AG09309 (cell line): ENCODE measurements at places on chromosomes 4 and X.

DNA sequence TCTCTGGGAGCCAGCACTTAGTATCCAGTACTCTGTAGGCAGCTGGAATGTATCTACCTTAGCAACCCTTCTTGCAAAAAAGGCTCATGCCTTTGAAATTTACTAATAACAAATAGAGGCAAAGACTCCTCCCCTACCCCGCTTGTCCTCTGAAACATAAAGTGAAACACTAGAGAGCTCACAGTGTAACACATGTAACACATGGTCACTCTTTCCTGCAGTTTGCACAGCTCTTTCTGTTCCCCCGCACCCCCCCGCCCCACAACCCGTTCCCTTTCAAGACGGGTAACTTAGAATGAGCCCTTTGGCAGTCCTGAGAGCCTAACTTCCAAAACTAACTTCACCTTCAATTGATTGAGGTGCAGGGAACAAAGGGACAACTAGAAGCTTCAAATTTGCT, 6.0 kb upstream of the BCORL1 start:
- no peak for DNase-seq

DNA sequence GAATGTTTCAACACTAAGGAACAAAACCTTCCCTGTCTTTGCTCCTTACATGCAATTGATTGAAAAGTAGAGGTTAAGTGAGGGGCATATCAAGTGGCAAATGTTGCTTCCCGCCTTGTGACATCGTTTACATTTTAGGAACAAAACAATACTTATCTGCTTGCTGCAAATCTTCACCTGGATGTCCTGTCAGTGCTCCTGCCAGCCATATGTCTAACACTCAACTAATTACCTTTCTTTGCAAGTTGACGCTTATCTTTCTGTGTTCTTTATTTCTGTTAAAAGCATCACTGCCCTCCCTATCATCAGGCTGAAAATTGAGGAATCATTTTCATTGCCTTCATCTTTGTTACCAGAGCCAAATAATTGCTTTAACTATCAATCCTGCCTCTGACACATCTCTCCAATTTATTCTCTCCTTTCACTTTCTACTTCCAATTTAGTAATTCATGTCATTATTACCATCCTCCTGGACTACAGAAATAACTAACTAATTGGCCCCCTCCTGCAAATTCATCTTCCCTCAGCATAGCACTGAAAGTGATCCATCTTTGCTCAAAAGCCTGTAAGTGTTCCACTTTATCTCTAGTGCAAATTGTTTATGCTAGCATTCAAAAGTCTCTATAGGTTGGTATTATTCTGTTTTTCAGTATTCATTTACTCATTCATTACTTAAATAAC, 298.7 kb upstream of the ATOH1 start:
- no peak for DNase-seq

DNA sequence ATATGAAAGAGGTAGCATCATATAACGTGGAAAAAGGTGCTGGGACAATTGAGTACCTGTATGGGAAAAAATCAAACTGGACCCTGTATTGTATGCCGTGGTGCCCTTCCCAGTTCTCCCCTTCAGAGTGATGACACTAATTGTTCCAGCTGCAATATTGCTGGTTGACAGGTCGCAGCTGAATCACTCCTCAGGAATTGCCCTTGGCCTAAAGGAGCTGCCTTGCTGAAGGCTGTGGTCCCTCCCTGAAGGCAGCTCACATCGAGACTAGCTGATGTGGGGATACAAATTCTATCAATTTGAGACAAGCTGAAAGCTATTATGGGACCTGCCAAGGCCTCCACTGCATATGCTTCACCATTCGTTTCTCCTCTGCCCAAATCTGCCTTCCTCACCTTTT, 39.3 kb upstream of the CXCL8 start:
- DNase-seq = no peak

DNA sequence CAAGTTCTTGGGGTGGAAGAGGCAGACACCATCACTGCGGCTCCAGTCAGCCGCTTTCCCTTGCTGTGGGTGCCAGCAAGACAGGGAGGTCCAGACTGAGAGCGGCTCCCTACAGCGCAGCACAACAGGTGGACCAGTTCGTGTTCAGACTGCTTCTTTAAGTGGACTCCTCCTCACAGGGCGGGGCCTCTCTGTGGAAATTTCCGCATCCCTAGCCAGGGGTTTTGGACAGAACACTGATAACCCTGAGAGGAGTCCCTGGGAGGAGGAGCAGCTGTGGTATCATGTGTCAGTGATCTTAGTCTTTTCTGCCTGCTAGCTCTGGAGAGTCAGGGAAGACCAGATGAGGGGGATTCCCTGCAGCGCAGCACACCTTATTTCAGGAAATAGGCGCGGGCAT, 48.5 kb downstream of the MAGEC2 start:
- DNase-seq = no peak

DNA sequence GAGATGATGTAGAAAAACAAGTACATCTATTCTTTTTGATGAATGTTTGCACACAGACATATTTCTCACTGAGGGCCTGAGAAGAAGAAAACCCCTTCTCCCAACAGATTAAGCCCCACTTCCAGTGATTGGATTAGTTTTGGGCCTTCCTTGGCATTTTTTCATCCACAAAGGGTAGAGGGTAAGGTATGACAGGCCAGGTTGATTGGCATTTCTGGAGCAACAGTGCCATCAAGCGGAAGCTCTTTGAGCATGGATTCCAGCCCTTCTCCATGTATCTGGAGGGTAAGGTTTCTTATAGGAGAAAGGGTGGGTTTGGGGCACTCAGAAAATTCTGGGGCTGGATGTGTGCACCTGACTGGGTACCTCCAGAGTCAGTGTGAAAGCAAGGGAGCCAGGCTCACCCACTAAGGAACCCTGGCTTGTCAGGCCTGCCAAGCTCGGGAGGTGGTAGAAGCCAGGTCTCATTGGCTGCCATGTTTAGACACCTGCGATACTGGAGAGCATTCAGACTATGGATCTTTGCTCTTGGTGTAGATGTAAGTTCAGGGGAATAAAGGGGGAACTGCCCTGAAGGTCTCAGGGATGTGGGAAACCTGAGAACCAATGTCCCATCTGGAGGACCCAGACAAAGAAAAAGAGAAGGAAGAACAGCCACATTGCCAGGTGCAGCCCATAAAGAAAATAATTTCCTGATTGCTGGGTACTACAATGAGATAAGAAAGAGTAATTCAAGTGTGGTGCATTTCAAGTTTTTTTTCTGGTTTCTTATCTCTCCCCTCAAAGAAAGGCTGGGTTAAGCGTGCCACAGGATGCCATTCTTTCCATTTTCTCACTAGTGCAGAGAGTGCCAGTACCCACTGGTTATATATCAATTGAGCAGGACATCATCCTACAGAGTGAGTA, 222.3 kb upstream of the AGTR2 start:
- no peak for DNase-seq

DNA sequence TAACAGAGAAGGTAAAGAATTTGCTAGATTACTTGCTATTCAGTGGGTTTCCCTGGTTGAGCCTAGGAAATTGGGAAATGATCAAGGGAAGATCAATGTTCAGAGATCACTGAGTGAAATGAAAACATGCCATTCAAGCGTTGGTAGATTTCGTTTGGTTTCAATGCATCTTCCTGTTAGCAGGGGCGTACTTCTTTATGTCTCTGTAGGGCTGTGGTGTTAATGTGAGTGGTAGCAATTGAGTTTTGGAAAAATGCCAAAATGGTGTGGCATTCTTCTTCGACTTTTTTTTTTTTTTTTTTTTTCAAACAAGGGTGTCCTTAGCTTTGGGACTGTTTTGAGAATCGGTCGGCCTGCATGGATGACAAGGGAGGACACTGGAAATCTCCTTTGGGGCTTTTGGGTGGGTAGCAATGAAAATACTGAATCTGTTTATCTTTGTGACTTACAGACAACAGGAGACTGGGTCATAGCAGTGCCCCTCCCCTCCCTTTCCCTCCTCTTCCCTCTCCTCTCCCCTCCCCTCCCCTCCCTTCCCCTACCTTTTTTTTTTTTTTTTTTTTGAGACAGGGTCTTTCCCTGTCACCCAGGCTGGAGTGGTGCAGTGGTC, 50.4 kb downstream of the SPRY1 start:
- DNase-seq = no peak

- DNase-seq = no peak
Measured at GRCh38 chrX:71366674-71367256, 608 bp downstream of the TAF1 start.

DNA sequence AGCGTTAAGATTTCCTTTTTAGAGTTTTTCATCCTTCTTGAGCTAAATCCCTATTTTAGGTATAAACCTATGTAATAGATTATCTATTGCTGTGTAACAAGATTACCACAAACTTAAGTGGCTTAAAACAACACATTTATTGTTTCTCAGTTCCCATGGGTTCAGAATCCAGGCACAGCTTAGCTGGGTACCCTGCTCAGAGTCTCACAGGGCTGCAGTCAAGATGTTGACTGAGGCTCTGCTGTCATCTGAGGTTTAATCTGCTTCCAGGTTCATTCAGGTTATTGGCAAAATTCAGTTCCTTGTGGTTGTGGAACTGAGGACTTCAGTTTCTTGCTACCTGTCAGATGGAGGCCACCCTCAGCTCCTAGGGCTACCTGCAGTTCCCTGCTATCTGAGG, 60.9 kb downstream of the GK start:
- DNase-seq = no peak

DNA sequence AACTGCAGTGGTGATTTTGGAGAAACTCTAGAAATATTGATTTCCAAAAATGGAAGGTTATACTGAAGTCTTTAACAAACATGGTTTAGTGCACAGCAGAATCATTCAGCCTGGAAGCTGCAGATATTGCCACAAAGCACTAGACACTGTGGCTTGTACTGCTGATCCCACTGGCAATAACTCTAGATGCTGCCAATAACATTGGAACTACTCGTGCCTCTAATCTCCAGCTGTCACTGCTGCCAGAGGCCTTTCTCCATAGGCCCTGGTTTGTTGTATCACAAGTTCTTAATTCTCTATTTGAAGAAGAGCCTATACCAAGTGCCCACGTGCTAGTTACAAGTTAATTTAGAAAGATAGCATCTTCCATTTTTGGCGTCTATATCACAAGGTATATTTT, 19.3 kb downstream of the DMP1 start:
- DNase-seq = no peak

DNA sequence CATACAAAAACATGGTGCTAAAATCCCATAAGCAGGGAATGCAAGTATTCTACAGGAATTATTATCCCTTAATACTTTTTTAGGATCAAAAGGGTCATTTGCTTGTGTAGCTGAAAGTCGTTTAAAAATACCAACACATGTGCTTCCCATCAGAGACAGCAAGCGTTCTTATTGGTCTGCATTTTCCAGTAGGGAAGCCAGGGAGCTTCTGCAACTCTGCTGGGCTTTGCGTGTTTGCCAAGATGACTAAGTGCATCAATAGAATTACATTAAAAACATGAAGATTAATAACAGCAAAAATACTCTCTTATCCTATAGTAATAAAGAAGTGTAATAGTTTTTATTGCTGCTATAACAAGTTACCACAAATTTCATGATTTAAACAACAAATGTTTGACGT, 111.2 kb downstream of the QDPR start:
- no peak for DNase-seq

- no peak for DNase-seq
Measured at GRCh38 chrX:110089656-110090403, 86.9 kb downstream of the TMEM164 start.

DNA sequence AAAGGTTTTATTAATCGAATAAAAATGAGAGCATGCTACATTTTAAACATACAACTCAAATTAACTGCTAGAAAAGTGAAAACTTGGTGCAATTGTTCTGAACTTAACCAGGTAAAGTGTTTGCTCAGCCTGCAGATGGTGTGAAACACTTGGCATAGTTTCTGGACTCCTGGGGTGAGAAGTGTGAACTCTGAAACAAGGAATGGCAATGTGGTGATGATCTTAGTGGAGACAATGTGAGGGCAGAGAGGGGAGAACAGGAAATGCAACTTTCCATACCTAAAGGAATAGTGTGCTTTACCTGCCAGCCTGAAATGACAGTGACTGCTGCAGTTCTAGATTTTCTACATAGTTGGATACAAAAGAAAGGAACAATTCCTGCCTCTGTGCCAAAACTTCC, 57.4 kb downstream of the CCSER1 start:
- DNase-seq = no peak

- no peak for DNase-seq
Measured at GRCh38 chr4:59223292-59223941, 1976.7 kb upstream of the ADGRL3 start.

DNA sequence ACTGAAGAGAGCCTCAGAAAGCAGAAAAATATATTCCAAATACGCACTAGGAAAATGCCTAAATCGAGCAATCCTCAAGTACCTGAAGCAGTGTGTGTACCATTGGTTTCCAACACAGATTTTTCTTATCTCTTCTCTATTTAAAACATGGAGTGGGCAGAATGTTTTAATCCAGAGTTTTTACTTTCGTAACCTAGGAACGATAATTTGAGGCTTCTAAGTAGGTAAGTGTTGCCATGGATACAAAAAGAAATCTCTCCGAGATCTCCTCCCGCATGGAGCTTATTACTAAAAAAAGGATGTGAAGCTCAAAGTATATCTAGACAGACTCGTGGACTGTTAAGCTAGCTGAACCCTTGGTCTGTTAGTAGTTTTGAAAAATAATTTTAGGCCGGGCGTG, 23.0 kb upstream of the OTUD4 start:
- no peak for DNase-seq

DNA sequence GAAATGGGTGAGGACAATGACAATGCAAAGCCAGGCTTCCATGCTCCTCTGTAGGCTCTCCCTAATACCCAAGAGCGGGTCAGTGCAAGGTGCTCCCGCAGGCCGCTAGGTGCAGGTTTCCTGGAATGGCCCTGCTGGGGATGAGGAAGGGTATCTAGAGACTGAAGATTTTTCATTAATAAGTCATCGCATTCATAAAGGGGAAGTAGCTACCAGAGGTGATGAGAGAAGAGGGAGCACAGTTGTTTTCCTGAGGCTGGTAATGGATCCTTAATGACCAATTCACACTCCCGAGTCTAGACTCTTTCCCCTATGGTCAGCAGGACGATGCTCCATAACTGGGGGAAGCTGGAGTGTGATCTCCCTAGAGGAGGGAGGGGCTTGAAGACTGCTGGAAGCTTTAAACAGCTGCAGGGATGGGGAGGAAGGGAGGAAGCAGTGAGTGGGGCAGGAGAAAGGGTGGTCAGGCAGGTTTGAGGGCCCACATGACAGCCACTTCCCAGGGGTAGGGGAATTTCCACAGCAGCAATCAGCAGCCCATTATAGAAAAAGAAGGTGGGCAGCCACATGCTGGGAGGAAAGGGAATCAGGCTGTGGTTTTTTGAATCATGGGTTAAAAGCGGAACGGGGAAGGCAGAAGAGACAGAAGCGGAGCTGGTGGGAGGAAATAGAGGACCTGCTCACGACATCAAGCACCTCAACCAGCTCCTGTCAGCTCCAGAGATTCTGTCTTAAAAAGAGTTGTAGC, 10.2 kb upstream of the ATP6AP2 start:
- no peak for DNase-seq

DNA sequence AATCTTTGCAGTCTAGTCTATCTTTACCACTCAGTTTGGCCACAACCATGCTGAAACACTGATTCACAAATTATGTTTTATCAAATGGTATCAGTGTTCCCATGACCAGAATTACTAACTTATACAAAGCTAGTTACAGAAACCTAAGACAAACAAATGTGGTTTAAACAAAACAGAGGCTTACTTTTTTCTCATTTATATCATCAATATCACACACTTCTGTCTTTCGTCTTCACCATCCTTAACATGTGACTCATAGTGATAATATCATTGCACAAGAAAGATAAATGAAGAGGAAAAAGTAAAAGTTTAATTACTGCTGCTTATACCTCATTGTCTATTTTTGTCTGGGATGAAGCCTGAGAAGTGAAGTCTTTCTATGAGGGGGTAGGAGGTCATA, 406.6 kb downstream of the PCDH10 start:
- no peak for DNase-seq

GRCh38 chr4:126710935-126711334, 921.8 kb upstream of the INTU start:
- no peak for DNase-seq
